NCI-H748 treated with DMSO at 0.1 percent for 48 hours (cell line): ENCODE measurements at places on chromosomes 13 and 19.

DNA sequence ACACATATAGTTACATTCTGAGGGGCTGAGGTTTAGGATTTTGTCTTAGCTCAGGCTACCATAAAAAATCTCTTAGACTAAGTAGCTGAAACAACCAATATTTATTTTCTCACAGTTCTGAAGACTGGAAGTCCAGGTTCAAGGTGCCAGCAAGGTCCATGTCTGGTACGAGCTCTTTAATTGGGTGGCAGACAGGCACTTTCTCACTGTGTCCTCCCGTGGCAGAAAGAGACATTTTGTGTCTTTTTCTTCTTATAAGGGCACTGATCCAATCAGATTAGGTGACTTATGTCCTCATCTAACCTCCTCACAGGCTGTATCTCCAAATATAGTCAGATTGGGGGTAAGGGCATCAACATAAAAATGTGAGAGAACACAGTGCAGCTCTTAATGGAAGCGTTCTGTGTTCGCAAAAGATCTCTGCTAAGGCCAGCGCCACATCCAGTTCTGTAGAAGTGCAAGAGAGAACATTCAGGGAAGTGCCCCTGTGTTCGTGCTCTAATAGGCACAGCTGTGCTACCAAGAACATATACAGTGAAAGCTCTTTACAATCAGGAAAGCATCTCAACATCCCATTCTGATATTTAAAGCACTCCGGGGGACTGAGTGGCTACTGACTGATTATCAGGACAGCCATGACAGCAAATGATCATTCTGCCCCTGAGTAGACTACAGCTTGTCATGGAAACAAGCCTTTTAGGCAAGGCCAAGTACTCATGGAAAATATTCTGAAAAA lies 819.2 kb downstream of the LIG4 start:
- no peak for DNase-seq

DNA sequence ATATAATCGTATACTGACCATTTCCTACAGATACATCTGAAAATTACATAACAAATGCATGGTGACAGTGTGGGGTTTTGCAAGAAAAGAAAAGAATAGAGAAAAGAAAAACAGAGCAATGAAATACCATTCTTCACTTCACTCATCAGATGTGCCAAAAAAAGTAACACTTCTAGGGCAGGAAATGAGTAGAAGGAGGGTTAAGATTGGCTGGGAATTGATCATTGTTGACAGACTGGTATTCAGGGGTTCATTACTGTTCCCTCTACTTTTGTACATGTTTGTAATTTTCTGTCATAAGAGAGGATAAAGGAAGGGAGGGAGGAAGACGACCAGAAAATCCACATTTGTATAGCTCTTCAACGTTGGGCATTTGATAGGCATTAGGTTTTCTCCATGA lies 31.5 kb downstream of the ABCC4 start:
- no peak for DNase-seq

- no peak for DNase-seq
Observed at GRCh38 chr13:100674572-100674871, at the start of gene TMTC4. Gene TMTC4 (minus strand): TSS chr13:100674795. CDS start chr13:100670362, 4,433 bp downstream.

DNA sequence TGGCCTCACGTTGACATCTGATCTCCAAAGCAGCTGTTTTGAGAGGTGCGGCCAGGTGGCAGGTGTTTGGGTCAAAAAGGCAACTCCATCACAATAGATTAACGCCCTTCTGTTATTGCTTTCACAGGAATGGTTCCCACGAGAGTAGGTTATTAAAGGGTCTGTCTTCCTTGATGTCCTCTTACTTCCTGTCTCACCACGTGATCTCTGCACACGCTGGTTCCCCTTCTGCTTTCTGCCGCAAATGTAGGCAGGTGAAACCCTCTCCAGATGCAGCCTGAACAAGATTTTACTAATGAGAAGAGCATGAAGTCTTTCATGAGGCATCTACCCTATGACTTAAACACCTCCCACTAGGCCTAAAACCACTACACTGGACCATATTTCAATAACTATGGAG lies 22.8 kb upstream of the ZNF564 start:
- DNase-seq: peak; percentile 67

DNA sequence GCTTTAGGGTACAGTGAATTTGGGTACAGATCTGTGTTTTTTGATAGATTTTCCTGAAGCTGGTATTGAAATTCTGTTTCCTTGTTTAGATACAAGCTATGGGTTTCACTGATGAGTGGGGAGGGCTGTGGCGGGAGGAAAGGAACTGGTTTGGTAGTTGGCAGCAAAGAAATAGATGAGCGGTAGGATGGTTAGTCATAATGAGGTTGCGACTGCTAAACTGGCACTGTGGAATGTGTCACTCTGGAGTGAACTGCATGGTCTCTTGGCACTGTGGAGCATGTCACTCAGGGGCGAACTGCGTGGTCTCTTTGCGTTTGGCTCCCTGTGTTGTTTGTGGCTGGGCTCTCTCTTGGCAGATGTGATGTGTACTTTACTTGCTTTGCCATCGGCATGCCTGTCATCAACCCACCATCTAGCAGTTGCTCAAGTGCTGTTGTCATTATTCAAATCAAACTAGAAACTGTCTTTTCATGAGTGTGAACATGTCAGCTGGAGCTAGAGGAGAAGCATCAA lies 82.1 kb downstream of the ATP8A2 start:
- DNase-seq: no peak

- DNase-seq: no peak
Observed at GRCh38 chr19:43469160-43469480, 3.7 kb upstream of the LYPD3 start.
